SK-N-SH (cell line): ENCODE measurements at places on chromosomes 12 and 14.

DNA sequence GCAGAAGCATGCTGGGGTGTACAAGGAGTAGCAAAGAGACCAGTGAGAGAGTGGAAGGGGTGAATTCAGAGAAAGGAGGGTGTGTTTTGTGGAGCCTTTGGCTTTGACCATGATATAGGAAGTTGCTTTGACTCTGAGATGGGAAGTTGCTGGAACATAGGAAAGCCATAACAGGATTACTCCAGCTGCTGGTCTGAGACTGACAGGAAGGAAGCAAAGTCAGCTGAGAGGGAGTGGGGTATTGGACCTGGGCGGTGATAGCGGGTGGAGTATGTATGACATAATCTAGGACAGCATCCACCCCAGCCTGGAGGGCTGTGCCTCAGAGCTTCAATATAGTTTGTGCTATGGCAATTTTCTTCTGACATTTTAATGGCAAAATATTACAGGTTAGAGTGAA, 324.4 kb downstream of the PDZRN4 start:
- DNase-seq: no peak

- no peak for DNase-seq
Observed at GRCh38 chr12:118986050-118986449, 4.7 kb downstream of the SRRM4 start.

GRCh38 chr12:93379326-93379980, 1.7 kb downstream of the NUDT4 start:
- DNase-seq: no peak

GRCh38 chr14:59093902-59094301, 94.6 kb upstream of the DAAM1 start:
- DNase-seq: peak; percentile 32

- no peak for DNase-seq
Observed at GRCh38 chr14:61557262-61557661, 138.1 kb upstream of the HIF1A start.

DNA sequence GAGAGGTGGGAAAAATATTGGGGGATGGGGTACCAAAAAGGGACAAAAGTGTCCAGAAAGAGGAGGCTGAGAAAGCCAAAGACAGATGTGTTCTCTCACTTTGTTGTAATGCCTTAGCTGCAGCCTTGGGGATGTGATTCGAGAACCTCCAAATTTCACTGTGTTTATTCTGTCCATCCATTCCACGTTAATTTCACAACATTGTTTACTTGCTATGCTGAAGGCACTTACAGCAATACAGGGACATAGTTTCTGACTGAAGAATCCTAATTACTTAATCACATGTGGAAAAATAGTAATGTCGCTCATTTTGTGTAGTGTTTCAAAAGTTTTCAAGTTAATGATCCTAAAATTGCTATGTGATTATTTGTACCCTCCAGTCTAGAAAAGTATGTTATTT, 146.2 kb upstream of the SLC38A2 start:
- DNase-seq: no peak

DNA sequence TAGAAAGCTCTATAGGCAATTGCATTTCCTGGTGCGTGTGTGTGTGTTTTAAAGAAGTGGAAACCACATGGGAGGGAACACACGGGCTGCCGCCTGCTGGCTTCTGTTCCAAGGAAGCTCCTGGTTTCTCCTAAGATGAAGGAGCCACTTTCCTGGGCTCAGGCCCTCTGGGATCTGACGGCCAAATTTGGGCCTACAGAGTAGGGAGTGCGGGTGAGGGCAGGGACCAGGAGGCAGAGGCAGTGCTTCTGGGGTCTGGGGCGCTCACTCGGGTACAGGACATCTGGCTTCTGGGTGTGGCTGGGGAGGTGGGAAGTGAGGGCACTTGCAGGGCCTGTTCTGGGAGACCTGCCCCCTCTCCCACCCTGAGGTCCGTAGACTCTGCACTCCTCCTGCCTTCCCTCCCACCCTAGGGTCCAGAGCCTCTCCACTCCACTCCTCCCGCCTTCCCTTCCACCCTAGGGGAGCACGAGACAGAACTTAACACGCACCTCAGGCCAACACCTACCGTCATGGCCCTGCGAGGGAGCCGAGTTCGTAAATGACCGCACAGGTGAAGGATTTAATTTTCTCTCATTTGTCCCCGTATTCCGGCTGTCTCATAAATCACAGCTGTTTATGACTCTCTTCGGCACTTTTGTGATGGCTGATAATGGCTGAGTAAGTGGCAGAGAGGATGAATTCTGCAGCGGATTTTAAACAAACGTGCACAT, 127.7 kb downstream of the KIF26A start:
- no peak for DNase-seq

- DNase-seq: no peak
Observed at GRCh38 chr14:83162361-83162929, 1628.8 kb upstream of the SEL1L start.

DNA sequence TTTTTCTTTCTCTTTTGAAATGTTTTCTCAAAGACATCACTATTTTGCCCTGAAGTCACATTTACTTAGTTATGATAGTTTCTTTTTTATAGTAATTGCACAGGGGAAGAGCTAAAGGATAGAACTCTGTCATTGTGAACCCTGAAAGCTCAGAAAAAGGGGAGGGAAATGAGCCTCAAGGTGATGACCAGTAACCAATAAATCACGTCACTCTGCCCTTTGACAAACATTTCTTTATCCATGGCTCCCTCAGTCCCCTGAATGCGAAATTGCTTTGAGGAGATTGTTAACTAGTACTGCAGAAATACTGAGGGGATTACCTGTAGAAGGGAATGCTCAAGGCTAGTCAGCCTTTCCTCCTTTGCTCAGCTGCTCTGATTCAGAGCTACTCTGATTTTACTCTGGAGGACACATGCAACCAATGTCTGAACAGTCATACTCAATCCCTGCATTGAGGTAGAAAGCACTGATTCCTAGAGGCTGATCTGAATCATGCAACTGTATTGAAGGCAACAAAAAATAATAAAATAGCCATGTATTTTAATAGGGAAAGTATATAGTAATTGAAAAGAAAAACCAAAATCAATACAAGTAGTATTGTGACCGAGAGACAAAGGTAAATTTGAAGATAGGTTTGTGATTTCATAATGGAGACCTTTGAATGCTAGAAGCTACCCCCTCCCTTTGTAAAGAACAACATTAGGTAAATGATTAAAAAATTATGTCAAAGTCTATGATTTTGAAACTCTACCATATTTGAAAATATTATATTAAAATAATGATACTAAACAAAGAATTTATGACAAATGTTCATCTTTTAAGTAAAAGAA, 24.7 kb downstream of the SLCO1B1 start:
- no peak for DNase-seq

DNA sequence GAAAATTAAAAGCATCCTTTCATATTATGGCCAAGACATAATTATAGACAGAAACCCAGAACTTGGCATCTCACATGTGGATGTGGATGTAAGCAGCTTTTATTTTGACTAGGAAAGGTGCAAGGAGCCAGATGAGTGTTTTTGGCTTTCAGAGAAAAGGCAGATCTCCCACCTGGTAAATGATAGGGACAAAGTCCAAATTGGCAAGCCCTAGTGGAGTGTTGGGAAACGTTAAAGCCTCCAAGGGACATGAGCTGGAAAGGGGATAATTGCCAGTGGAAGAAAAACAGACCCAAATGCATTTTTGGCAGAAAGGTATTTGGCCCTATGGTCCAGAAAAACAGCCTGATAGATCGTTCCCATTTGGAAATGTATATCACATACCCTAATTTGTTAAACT, 60.1 kb downstream of the KLHL28 start:
- DNase-seq: no peak

GRCh38 chr12:67419810-67420209, 150.7 kb downstream of the CAND1 start:
- no peak for DNase-seq

DNA sequence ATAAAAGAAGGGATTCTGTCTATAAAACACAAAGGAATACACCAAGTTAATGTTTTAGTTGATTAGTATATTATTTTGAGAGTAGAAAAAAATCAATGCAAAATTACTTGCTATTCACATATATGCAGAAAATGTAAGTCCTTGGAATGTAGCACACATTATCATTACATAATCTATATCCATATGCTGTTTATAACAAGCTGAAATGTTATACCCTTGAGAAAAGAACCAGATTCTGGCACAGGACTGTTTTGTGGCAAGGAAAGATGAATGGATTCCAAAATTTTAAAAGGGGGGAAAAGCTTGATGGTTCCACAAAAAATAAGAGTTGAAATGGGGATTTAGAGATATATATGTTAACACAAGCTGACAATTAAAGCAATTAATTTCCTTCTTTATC, 153.6 kb downstream of the MSRB3 start:
- no peak for DNase-seq

DNA sequence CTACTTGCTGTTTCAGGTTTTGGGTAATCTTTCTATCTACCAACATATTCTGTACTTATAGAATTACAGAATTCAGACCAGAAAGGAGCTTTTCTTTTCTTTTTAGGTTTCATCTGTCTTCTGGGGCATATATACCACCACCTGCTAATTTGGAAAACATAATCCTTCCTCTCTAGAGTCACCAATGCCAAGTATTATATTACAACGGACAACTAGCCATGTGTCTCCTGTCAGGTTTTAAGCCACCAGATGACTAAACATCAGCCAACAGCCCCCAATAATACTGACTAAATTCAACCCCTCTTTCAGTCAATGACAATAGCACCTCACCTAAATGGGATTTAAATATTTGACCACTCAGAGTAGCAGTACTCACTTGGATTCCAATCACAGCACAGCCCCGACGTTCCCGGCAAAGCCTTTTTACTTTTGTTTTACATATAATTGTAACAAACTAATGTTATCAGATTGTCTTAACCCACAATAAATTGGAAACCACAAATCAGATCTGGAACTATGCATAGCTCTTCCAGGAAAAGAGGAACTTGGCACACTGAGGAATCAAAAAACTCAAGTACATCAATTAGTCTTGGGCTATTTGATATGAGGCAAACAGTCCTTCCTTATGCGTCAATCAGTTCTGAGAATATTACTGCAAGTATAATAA, 13.5 kb downstream of the SLC11A2 start:
- no peak for DNase-seq

GRCh38 chr12:94644141-94644979, 6.0 kb downstream of the TMCC3 start:
- DNase-seq: no peak

DNA sequence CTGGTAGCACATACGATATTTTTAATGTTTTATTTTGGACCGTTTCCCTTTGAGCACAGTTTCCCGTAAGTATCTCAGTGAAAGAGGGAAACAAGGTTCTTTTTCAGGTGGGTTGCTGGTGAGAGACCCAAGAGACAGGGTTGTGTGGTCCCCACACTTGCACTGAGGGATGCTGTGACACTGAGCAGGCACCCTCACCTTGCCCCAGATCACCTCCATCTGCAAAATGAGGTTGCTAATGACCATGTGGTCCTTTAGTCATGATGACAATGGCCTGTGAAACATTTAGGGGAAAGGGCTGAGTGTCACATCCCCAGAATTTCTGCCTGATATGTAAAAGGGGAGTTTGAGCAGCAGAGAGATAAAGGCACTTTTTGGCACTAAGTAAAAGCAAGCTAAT, 4.3 kb downstream of the CCND2 start:
- DNase-seq: no peak

DNA sequence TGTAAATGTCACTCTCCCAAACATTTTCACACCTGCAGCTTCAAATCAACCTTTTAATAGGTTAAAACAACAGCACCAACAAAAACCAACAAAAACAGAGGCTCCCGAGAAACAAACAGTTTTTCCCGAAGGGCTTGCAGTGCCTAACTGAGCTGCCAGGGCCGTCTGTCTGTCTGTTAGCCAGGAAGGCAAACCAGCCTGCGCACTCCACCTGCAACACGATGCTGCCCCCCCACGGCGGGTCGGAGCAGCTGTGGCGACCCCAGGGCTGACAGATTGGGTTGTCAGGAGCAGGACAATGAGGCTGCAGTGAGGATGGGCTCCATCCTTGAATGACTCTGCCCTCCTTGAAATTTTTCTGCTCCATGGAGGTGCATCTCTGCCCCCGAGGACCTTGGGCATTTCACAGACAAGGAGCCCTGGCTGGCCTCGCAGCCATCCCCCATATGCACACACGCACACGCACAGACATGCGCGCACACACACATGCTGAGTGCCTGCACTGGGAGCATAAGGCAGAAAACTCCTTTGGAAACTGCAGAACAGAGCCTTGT, 2.6 kb downstream of the RTL1 start:
- DNase-seq: peak; percentile 81

DNA sequence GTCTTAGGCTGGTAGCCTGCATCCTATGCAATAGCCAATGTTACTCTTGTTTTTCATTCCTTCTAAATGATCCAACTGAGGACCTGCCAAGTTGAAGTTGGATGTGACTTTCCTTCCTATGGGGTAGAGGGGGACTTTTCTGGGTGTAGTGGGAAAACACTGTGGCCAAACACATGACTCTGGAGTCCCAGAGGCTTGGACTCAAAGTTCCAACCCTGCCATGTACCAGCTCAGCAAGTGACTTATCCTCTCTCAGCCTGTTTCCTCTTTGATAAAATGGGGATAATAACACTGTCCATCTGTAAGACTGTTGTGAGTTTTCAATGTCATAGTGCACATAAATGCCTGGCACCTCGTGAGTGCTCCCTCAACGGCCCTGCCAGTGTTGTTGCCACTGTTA, 97.0 kb downstream of the ZFP36L1 start:
- no peak for DNase-seq

DNA sequence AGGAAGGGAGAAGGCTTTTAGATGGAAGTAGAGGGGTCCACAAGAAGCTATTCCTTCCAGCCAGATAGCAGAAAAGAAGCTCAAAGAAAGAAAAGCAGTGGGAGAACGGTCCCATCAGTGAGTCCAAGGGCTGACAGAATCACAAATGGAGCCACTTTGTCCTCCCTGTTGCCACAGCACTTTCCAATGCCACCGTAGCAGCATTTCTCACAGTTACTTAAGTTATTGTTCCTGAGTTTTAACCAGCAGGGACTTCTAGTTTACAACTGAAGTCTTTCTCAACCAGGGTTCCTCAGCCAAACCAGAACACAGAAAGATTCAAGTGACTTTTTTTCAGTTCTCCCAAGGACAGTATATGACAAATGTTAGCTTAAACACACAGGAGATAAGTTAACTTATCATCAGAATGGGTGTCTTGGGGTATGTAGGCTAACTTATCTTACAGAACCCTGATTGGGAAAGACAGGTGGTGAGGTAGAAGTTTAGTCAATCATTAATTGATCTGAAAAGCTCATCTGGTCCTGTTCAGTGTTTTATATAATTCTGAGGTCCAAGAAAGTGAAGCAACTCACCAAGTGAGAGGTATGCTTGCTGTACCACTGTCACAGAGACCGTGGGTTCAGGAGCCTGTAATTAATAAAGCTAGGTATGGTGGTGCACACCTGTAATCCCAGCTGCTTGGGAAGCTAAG, 7.0 kb downstream of the GATC start:
- DNase-seq: no peak

DNA sequence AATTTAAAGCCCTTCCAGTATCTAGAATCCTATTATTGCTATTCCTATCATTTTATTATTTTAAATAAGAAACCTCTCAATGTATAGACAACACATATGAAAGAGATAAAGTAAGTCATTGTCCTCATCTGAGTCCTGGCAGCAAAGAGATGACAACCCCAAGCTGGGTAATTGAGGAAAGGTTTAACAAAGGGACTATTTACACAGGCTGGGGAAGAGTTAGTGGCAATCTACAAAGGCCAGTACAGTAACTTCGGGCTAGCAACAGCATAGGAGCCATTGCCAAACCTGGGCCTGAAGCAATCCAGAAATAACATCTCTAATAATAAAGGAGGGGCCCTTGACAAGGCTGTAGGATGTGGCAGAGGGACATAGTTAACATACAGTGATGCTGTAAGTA, 11.2 kb downstream of the PDE6H start:
- no peak for DNase-seq
